ENCODE measurements at places on chromosomes 16 and 17.

- DNase-seq = peak; percentile 4
Observed at GRCh38 chr17:50944054-50944901, 78.1 kb upstream of the TOB1 start.

DNA sequence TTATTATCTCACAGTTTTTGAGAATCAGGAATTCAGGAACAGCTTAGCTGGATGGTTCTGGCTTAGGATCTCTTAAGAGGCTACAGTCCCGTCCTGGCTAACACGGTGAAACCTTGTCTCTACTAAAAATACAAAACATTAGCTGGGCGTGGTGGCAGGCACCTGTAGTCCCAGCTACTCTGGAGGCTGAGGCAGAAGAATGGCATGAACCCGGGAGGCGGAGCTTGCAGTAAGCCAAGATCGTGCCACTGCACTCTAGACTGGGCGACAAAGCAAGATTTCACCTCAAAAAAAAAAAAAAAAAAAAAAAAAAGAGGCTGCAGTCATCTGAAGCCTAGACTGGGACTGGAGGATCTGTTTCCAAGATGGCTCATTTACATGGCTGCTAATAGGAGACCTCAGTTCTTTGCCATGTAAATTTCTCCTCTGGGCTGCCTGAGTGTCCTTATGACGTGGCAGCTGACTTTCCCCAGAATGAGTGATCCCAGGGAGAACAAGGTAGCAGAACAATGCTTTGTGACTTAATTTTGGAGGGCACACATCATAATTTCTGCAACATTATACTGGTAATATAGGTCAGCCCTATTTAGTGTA is 95.8 kb upstream of the CORO6 start:
- DNase-seq = no peak

DNA sequence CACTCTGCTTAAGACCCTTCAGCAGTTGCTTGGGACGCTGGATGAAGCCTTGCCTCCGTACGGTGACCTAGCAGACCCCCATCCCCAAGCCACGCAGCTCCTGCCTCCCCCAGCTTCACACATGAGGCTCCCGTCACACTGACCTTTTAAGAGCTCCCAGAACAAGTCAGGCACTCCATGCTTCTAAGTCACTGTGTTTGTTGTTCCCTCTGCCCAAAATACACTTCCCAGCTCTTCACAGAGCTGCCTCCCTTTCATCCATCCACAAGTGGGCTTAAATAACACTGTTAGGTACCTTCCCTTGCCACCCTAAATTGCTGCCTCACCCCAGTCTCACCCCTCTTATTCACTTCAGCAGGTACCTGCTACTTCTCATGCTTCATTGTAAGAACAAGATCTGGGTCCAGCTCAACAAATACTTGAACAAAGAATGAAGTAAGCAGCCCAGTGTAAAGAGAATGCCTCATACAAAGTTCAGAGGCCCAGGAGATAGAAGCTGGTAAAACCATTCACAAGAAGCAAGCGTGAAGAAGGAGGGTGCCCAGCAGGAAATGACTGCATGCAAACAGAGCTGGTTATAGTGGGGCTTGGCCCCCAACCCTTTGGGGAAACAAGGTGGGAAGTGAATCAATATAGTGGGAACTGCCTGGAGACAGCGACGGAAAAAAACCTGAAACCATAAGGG is 5.8 kb downstream of the ZC3H7A start:
- peak; percentile 45 for DNase-seq

DNA sequence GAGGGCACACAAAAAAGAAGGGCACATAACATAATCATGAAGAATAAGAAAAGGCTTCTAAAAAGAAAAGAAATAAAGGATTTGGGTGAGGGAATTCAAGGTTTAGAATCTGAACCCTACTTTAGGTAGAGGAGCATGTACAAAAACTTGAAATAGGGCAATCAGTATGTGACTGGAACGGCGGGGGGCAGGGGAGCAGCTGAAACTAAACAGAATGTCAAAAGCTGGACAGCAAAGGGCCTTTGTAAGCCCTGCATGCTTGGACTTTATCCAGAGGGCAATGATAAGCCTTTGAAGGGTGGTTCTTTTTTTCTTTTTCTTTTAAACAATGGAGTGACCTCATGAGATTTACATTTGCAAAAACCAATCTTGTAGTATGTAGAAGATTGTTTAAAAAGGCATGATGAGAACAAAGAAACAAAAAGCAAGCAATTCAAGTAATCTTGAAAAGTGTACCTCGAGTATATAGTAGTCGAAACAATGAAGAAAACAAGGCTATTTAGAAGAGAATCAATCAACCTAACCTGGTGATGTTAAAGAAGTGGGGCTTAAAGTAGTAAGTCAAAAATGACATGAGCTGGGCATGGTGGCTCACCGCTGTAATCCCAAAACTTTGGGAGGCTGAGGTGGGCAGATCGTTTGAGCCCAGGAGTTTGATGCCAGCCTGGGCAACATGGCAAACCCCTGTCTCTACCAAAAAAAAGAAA is 46.7 kb upstream of the ANKFY1 start:
- DNase-seq = no peak

DNA sequence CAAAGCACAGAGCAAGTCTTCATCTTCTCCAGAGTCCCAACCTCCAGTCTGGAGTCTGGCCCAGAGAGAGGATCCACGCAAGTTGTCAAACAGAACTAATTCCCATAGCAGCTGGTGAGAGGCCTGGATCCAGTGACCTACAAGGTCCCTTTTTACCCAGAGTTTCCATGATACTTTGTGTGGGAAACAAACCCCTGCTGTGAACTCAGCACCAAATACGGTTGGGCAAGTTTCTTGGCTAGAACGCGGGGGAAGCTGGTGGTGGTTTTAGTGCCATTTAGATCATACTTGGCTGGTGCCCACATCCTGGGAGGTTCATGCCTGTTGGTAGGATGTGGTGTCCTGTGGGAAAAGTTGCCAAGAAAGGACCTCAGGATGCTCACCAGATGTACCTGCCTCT is 18.1 kb downstream of the TMC7 start:
- no peak for DNase-seq

GRCh38 chr16:84768061-84768807 is 51.6 kb upstream of the CRISPLD2 start:
- no peak for DNase-seq

DNA sequence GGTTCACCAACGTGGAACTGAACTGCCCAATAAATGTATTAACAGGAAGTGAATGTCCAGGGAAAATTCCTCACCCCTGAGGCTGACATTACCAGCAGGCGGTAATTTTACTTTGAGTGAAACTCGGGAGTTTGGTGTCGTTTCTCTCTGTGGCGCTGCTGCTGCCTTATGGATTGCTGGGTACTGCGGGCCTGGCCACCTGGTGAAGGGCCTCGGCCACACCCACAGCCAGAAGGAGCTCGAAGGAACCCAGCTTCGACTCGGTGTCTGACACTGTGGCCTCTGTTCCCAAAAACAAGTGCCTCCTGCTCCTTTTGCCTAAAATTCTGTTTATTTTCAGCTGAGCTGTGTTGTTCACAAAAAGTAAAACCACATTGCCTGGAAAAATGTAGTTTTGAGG is 115.0 kb downstream of the BANP start:
- DNase-seq = no peak

GRCh38 chr16:67279296-67280089 is at the start of gene PLEKHG4:
PLEKHG4 (plus strand) TSS chr16:67279532; CDS start chr16:67280045, 513 bp downstream.
- DNase-seq = peak; percentile 12

GRCh38 chr17:8696426-8696825 is 48.2 kb downstream of the CCDC42 start:
- DNase-seq = no peak

DNA sequence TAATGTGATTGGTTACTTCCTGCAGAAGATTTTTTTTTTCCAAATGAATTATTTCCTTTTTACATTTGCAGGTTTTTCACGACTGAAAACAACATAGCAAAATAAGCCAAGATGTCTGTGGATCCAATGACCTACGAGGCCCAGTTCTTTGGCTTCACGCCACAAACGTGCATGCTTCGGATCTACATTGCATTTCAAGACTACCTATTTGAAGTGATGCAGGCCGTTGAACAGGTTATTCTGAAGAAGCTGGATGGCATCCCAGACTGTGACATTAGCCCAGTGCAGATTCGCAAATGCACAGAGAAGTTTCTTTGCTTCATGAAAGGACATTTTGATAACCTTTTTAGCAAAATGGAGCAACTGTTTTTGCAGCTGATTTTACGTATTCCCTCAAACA is 2.4 kb downstream of the MIS12 start:
- no peak for DNase-seq

DNA sequence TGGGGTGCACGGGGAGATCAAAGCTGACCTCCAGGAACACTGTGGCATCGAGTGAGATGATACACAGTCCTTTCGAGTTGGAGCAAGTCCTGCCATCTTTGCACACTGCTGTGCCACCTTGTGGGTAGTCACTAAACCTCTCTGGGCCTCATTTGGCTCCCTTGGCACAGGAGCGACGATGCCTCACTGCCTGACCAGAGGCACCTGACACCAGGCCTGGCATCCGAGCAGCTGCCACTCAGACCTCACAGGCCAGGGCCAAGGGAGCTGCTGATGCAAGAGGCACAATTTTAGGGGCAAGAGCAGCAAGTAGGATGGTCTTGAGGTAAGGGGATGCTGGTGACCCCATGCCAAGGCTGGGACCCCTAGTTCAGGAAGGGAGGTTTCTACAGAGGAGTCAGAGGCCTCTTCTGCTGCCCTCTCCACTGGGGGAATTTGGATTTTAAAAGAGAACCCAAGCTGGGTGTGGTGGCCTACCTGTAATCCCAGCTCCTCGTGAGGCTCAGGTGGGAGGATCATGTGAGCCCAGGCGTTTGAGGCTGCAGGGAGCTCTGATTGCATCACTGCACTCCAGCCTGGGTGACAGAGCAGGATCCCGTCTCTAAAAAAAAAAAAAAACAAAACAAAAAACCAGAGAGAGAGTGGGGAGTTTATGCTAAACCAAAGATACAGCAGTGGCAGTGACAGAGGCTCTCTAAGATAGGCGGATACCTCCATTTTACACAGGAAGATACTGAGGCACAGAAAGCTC is 6.7 kb upstream of the ADGRG1 start:
- no peak for DNase-seq

- no peak for DNase-seq
Observed at GRCh38 chr17:79979816-79980215, 55.9 kb downstream of the TBC1D16 start.

GRCh38 chr16:47132308-47132707 is 11.4 kb downstream of the NETO2 start:
- no peak for DNase-seq

DNA sequence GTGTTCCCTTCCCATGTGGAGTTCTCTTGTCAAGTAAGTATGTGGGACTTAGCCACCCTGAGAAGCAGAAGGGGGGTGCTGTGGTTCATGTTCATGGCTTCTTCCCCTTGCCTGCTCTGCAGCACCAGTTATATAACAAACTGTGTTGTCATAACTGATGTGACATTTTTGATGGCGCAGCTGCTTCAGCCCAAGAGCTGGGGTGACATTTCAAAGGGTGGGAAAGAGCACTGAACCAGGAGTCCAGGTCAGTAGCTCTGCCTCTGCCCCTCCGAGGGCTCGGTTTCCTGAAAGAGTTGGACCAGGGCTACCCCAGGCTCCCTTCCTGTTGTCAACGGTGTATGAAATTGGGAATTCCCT is 7.4 kb downstream of the GNAO1 start:
- no peak for DNase-seq

DNA sequence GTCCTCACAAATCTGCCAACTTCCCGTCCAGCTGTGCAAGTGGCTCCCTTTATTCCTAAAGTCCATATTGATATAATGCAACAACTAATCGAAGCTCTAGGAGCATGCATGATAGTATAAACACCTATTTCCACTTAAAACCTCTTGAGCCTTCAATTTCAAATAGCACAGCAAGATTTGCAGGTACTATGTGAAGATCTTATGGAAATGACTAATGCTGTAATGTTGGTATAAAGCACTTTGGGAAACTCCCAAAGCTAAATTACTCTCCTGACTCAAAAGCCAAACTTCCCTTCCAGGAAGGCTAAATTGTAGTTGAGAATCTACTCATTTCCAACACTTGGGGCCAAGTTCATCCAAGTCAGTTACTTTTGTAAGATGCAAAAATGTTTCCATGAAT is 287.6 kb upstream of the CDH11 start:
- DNase-seq = no peak

GRCh38 chr17:67051837-67052236 is 7.5 kb downstream of the CACNG1 start:
- no peak for DNase-seq

GRCh38 chr16:85010446-85010930 is 847 bp downstream of the ZDHHC7 start:
- DNase-seq = no peak

DNA sequence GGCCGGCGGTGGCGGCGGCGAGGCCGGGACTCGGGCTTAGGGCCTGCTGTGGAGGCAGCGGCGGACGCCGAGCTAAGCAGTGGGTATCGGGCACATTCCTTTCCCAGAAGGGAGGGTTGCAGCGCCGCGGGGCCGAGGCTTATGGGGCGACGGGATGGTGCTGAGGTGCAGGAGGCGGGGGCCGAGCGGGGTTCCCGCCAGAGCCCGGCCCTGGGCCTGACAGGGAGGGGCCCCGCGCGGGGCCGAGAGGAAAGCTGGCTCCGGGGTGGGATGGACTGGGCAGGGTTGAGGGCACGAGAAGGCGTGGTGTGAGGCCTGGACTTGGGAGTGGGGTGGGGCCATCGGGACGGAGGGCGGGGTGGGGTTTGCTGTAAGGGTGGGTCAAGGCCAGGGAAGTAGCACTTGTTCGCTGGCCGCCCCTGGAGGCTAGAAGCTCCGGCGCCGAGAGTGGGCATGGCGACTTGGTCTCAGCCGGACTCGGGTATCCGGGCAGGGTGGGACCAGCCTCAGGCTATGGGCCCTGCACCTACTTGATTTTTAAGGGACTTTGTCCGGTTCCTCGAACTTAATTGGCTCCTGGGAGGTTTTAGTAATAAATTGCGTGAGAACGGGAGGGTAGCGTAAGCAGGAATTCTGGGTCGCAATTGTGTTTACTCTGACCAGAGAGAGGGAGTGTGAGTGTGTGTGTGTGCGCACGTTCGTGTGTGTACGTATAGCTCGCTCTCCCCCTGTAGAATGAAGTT is 396 bp downstream of the NFE2L1 start:
- no peak for DNase-seq

GRCh38 chr16:62135446-62135845 is 99.2 kb upstream of the CDH8 start:
- no peak for DNase-seq

GRCh38 chr16:19578378-19578971 is 23.0 kb downstream of the VPS35L start:
- DNase-seq = no peak

- DNase-seq = no peak
Observed at GRCh38 chr17:58315750-58316149, 12.8 kb downstream of the TSPOAP1 start.

- DNase-seq = no peak
Observed at GRCh38 chr17:79749156-79749815, 18.5 kb downstream of the ENPP7 start.

- DNase-seq = no peak
Observed at GRCh38 chr17:38551121-38551520, 54.6 kb downstream of the SRCIN1 start.

DNA sequence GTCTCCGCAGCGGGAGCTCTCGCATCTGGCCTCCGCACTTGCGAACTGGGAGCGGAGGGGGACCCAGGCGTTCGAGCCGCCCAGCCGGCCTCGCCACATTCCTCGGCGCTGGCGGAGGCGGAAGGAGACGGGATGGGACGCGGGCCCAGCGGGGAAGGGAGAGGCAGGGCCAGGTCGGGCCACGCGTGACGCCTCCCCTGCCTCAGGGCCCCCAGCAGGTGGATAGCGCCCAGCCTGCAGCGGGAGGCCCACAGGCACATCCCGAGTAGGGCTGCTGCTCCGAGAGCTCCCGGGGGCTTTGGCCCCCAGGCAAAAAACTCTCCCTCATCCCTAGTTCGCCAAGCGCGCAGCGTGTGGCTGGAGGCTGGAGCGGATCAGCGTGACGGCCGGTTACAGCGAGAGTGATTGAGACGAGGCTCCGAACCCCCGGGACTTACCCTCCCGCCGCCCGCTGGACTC is 800 bp downstream of the PLEKHH3 start:
- DNase-seq = no peak

Measured in NCI-H187 (cell line).